ENCODE measurements at places on chromosomes 13 and 19.

- no peak for DNase-seq
Observed at GRCh38 chr19:44883922-44884321, 7.1 kb upstream of the TOMM40 start.

- DNase-seq, result peak; percentile 61
Observed at GRCh38 chr19:10780368-10780767, 55.6 kb downstream of the TMED1 start.

DNA sequence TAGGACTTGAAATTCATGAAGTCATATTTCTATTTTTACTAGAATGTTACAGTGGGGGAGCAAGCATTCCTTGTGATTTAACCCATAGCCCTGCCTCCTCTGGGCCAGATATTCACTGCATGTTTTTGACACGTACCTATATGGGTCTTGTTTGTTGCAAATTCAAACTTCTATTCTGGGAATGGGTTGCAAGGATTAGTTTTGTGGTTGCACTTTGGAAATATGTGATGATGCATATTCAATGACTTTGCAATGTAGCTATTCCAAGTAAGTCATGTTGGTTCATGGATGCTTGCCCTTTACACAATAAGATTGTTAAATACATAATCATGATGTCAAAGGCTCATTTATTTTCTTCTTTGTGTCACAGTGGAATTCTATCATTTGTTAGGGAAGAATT, 440.8 kb downstream of the TDRD3 start:
- no peak for DNase-seq

GRCh38 chr13:104015646-104016396, 949.6 kb upstream of the SLC10A2 start:
- DNase-seq, result no peak

DNA sequence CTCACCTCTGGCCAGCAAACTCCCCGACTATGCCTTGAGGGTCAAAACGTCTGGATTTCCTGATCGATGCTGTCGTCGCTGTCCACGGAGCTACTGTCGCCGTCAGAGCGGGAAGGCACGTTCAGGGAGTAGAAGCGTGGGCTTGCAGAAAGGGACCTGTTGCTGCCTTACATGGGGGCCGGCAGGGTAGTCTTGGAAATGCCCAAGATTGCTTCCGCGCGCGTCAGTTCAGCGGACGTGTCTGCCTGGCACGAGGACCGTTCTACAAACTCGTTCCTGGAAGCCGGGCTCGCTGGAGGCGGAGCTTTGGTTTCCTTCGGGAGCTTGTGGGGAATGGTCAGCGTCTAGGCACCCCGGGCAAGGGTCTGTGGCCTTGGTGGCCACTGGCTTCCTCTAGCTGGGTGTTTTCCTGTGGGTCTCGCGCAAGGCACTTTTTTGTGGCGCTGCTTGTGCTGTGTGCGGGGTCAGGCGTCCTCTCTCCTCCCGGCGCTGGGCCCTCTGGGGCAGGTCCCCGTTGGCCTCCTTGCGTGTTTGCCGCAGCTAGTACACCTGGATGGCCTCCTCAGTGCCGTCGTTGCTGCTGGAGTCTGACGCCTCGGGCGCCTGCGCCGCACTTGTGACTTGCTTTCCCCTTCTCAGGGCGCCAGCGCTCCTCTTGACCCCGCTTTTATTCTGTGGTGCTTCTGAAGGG, 15.4 kb downstream of the RB1 start:
- DNase-seq, result peak; percentile 46

GRCh38 chr19:30288911-30289310, 83.3 kb upstream of the ZNF536 start:
- no peak for DNase-seq

DNA sequence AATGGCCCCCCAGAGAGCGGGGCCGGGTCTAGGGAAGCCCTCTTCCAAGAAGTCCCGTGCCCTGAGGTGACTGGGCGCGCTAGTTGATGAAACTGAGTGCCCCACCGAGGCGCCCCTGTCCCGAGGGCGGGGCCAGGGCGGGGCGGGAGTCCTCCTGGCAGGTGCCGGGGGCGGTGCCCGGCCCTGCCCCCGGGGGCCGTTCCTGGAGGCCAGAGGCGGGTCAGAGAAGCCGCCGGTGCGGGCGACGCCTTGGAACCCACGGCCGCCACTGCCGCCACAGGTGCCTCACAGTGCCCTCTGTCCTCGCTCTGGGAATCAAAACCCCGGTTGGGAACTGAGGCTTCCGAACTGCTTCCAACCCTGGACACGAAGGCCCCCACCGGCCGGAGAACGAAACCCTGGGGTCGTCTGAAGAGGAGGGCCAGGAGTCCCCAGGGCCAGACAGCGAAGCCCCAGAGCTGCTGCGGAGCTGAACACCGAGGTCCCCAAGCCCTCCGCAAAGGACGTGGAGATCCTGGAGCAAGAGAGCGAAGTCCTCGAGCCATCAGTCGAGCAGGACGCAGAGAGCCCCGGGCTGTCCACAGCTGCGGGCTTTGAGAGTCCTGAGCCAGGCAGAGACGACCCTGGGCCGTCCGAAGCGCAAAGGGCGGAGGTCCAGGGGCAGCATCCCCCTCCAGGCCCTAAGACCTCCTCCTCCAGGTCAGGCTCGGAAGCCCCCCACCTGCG, at the start of gene MISP3:
Gene MISP3 (plus strand): TSS at position 252 of the 726 bp plus-strand sequence. CDS start 524 bp downstream, outside the sequence.
- peak; percentile 72 for DNase-seq

- peak; percentile 84 for DNase-seq
Observed at GRCh38 chr19:35868172-35868822, at the start of gene APLP1. APLP1 (plus strand) TSS chr19:35868574; CDS start chr19:35868637, 63 bp downstream.

DNA sequence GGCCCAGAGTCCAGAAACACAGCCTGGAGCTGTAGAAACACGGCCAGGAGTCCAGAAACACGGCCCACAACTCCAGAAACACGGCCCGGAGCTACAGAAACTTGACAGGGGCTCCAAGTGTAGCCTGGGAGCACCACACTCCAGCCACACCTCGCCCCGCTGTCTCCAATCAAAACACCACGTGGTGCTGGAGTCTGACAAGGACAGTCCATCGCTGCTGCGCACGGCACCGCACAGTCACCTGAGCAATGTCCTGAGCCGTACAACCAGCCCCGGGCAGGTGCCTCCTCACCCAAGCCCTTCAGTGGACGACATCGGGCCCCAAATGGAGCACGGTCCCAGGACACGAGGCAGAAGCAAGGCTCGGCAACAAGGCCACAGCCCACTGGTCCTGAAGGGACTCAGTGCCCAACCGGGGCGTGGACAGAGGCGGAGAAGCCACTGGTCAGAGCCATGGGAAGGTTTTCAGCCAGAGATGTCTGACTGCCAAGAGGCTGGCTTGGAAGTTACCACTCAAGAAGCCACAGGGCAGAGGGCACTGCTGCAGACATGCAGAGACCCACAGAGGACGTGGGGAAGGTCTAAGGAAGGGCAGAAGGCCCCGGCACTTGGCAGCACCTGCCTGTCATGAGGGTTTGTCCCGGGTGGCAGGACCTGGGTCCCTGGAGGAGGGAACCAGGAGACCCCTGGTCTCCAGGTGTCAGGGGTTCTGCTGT, 19.7 kb upstream of the PLPP2 start:
- DNase-seq, result no peak

- DNase-seq, result no peak
Observed at GRCh38 chr13:29571876-29572570, 23.5 kb downstream of the SLC7A1 start.

DNA sequence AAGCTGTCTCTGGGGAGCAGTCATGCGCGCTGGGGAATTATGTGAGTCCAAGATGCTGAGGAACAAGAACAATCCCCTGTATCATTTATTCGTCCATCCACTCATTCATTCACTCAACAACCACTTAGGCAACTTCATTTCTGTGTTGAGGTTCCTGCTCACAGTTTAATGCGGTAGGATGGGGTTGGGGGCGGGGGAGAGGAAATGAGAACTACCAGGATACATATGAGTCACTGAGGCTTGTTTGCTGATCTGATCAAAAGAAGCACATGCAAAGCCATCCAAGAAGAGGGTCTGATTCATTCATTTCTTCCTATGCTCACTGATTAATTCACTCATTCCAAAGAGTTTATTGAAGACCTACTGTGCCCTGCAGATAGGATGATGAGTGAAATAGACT, 20.9 kb downstream of the ZNF536 start:
- DNase-seq, result no peak

- no peak for DNase-seq
Observed at GRCh38 chr19:16303755-16304154, 20.9 kb upstream of the KLF2 start.

GRCh38 chr19:1082165-1082927, 12.8 kb downstream of the POLR2E start:
- DNase-seq, result peak; percentile 68

- peak; percentile 81 for DNase-seq
Observed at GRCh38 chr19:58558066-58558622, at the start of gene UBE2M. UBE2M (minus strand) TSS chr19:58558611; CDS start chr19:58558381, 230 bp downstream.

DNA sequence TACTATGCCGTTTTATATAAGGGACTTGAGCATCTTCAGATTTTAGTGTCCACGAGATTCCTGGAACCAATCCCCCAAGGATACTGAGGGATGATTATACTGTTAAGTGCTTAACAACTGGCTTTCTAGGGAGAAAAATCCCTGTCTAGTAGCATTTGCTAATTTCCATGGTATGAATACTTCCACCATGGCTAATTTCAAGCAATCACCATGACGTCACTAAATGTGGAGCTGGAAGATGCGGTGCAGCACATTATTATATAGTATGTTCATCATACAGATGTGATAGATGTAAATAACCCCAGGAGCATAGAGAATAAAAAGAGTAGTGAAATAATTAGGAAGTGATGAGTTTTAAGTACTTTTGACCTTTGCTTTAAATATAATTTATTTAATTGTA, 72.7 kb downstream of the SIAH3 start:
- no peak for DNase-seq

DNA sequence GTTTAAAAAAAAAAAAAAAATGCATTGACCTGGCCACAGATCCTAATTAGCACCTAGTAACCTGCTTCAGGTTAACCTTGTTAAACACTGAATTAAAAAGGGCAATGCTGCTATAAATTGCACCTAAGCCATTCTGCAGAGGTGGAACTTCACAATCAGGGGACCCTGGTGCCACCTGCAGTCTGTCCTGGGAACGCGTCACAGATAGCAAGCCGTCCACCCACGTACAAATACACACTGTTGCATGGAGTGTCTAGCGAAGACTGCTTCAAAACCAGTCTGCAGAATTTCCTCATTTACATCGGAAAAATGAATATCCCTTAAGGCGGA, 169.3 kb downstream of the COL4A1 start:
- DNase-seq, result peak; percentile 77

DNA sequence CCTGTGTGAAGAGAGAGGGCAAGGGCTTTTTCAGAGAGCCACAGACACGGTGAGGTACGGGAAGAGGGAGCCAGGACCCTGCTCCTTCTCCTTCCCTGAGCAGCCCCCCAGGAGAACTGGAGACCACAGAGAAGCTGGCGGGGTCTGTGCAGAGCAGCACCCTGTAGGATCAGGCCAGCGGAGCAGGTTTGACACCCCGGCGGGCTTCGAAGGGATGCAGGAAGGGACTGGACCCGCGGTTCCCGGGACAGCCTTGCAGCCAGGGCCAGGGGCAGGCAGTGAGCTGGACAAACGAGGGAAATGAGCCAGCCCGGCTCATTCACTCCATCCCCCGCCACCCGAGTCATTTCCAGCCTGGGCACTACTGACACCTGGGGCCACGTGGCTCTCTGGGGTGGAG, 22.2 kb downstream of the CPAMD8 start:
- DNase-seq, result no peak

DNA sequence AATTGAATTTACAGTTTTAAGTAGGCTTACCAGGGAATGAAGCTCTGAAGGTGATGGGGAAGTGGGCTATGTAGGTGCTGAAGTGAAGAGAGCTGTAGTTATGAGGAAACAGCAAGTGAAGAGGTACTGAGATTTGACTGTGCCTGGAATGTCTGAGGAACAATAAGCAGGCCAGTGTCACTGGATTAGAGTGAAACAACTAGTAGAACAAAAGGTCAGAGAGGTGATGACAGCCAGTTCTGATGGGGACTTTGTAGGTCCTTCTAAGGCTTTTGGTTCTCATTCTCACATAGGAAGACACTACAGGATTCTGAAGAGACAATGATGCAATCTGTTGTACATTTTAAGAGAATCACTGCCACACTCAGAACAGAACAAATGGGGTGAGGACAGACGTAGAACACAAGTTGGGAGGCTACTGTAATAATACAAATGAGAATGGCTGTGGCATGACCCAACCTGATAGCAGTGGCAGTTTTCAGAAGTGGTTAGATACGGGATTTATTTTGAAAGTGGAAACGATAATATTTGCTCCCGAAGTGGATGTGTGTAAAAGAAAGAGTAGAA, 130.8 kb downstream of the MYCBP2 start:
- DNase-seq, result no peak

DNA sequence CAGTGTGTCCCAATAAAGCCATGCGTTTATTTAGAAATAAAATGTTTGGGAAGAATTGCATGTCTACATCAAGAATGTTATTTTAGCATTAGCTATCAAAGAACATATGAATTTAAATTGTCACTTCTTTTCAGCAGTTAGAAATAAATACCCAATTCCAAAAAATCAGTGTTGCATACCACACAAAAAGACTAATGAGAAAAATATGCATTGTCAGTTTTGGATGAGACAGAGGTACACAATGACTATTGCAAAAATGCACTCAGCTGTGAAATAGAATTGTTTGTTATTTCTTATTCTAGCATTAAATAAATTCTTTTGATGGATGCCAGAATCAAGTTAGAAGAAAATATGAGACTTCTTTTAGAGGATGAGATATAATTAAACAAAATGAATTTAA, 833.9 kb downstream of the SLITRK1 start:
- no peak for DNase-seq

GRCh38 chr13:106523576-106523975, 11.9 kb downstream of the EFNB2 start:
- DNase-seq, result no peak

GRCh38 chr19:18972301-18972811, 31.3 kb upstream of the HOMER3 start:
- peak; percentile 50 for DNase-seq

DNA sequence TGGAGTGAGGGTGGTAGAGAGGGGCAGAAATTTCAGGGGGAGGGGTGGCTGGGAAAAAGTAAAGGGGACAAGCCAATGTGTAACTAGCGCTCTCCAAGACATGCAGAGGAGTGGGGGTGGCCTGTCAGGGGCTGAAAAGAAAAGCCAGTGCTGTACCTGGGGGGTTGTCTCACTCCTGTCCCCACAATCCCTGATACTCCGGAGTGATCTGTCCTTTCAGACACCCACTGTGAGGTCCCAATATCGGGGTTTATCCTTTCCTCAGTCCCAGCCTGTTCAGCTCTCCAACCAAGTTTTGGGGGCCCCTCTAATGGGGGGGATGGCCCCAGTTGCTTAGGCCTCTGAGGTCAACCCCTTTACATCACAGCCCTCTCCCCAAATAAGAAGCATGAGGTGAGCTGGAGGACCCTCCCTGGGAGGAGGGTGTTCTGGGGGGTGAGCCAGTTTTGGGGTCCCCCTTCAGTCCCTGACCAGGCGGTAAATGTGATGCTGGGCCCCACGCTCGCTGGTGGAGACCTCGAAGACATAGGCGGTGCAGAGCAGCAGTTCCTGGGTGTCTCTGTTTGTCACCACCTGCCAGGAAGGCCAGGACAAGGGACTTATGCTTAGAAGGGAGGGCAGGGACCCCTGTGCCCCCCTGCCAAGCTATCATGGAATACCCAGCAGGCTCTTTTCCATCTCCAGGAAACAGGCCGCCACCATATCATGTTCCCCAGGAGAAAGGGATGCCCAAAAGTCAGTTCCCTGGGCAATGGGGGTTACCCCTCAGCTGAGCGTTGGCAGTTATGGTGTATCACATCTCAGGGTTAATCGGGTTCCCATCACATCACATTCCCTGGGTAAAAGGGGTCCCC, 5.9 kb downstream of the CD37 start:
- no peak for DNase-seq

All from Right ventricle myocardium superior (tissue), 1 donor.